ENCODE measurements at places on chromosomes 5 and 9.

- DNase-seq, result no peak
Observed at GRCh38 chr9:22446950-22447617, 460 bp downstream of the DMRTA1 start.

DNA sequence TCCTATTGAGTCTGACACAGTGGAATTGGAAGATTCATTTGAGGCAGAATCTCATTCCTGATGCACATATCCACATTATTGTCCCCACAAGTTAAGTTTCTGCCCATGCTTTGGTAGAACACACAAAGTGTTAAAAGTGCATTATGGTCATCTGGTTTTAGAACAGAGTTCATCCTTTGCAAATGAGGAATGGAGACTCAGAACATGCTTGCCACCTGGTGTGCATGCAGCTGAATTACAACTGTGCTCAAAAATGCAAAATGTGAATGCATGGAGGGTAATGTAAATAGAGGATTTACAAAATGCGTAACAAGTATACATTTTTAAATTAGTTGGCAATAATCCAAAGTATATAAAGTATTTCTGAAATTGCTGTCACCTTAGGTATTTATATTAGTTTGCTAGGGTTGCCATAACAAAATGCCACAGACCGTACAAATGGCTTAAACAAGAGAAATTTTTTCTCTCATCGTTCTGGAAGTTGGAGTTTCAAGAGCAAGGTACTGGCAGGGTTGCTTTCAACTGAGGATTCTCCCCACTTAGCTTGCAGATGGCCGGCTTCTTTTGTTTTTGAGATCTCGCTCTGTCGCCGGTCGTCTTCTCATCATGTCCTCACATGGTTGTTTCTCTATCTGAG, 671.1 kb downstream of the TAF11L14 start:
- no peak for DNase-seq

DNA sequence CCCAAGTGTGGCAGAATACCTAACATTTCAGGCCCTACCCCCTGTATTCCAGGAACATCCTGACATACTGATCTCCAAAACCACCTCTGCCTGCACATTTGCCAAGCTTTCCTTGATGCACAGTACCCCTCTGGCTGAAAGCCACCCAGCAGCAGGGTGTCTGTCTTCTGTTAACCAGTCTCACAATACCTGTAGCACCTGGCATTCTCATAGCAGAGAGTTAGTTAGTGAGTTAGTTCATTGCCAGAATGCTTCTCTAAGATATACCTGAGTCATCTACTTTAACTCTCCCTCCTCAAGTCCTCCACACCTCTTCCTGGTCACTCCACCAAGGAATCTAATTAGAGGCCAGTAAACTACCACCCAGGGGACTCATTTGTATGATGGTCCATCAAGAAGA, 46.1 kb upstream of the IL7R start:
- DNase-seq, result no peak

GRCh38 chr9:89975024-89975423, 370.2 kb downstream of the GADD45G start:
- no peak for DNase-seq
